Dermis blood vessel endothelial cell (primary cell): ENCODE measurements at places on chromosomes 4 and X. TPM values are rescaled to one million over a fixed set of nuclear protein-coding genes. Genes with fewer than 3 reads are reported as not detected.

CCDC149 gene
- 13.3 and 16.9 TPM in 2 replicates for total RNA-seq

ACSL1 gene
- total RNA-seq, result 8.7 and 10.4 TPM in 2 replicates

RAB9A gene
- 24.2 and 30.8 TPM in 2 replicates for total RNA-seq

SGMS2 gene
- total RNA-seq, result 66.9 and 106 TPM in 2 replicates

GPR50 gene
- total RNA-seq, result not detected in 2 replicates

BCORL1 gene
- total RNA-seq, result 3.4 and 7.1 TPM in 2 replicates

ATP2B3 gene
- under 0.01 TPM in 1 of 2 replicates, not detected in the other for total RNA-seq

FAM53A gene
- total RNA-seq, result 1.1 and 2.4 TPM in 2 replicates
